ENCODE measurements at places on chromosomes 5 and 9.

- DNase-seq: no peak
Measured at GRCh38 chr5:150285114-150285513, 4.5 kb downstream of the CAMK2A start.

DNA sequence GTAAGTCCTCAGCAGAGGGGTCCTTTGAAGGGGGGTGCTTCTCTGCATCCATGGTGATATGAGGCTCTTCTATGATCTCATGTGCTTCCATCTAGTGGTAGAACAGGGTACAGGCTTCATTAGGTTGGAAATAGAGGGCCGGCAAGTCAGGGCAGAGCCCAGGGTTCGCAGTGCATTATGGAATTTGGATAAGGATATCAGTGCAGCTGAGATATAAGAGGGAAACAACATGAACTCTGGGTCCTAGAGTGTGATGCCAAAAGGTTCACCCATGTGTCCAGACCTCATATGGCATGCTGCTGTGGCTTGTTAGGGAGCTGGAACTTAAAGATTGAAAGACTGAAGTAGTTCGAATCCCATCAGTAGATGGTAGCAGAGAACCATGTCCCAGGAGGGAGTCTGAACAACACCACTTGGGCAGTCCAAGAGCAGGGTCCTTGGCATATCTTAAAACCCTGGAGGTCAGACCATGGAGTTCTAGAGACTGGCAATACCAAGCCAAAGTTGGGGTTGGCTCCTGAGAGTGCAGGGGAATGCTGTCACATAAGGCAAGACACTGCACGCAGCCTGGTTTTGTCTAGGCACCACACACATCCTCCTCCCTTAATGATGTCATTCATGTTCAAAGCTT, 2.3 kb downstream of the FAM221B start:
- DNase-seq: peak; percentile 83

GRCh38 chr9:107927276-107927675, 437.7 kb upstream of the KLF4 start:
- DNase-seq: no peak

GRCh38 chr9:4225291-4226028, 74.4 kb downstream of the GLIS3 start:
- no peak for DNase-seq

DNA sequence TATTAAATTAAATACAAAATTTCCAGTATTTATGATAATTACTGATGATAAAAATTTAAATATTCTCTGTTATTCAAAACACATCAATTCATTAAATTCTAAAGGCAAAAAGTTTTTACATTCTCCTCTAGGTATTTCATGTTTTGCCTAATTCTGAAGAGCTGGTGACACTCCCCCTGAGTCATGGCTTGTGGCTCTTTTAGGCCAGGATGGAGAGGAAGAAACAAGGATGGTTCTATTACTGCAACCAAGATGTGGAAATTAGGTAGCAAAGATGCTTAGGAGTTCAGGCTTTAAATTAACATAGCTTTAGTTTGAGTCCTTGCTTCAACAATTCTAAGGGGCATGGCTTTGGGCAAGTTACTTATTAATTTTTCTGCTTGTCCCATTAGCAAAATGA, 1295.8 kb downstream of the EFNA5 start:
- no peak for DNase-seq

DNA sequence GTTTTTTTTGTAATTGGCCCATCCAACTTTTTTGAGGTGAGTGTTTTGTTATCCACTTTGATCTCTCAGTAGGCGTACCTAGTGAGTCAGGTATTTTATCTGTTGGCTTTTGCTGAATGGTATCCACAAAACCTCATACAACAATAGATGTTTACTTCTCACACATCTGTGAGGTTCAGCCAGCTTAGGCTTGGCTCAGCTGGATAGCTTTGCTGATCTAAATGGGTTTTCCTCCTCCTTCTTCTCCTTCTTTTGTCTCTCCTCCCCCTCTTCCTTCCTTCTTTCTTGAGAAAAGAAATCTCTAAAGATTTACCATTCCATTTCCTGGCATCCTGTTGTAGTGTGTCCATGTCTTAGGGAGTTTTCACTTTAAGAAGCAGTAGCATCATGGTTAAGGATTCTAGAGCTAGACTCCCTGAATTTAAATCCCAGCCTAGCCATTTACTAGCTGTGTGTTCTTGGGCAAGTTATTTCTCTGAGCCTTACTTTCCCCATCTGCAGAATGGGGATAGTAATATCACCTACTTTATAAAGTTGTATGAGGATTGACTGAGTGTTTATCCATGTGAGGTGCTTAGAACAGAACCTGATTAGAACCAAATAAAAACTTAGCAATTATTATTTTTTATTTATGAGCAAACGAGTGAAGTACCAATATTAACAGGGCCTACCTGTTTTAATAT, 126.3 kb downstream of the ARHGAP26 start:
- no peak for DNase-seq

GRCh38 chr5:129120158-129120581, 25.6 kb downstream of the ISOC1 start:
- no peak for DNase-seq

- DNase-seq: no peak
Measured at GRCh38 chr5:6467591-6467990, 18.9 kb downstream of the UBE2QL1 start.

- DNase-seq: no peak
Measured at GRCh38 chr9:105233873-105234272, 10.6 kb upstream of the SLC44A1 start.

- DNase-seq: no peak
Measured at GRCh38 chr9:4415281-4415680, 75.0 kb upstream of the SLC1A1 start.

GRCh38 chr9:134222018-134222573, 57.7 kb upstream of the RNU6ATAC start:
- DNase-seq: no peak

GRCh38 chr9:109593612-109594011, 95.5 kb upstream of the PTPN3 start:
- DNase-seq: no peak

- DNase-seq: no peak
Measured at GRCh38 chr5:88544671-88545070, 276.0 kb upstream of the TMEM161B start.

DNA sequence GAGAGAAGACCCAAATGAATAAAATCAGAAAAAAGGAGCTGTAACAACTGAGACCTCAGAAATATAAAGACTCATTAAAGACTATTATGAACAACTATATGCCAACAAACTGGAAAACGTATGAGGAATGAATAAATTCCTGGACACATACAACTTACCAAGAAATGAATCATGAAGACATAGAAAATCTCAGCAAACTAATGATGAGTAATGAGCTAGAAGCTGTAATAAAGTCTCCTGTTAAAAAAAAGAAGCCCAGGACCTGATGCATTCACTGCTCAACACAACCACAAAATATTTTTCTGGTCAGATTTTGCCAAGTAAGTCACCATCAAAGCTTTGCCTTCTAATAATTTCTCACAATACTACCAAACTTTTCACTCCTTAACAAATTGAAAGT, 666.7 kb downstream of the LRRC70 start:
- no peak for DNase-seq

- peak; percentile 47 for DNase-seq
Measured at GRCh38 chr5:43121913-43122484, 1.3 kb downstream of the ZNF131 start.

DNA sequence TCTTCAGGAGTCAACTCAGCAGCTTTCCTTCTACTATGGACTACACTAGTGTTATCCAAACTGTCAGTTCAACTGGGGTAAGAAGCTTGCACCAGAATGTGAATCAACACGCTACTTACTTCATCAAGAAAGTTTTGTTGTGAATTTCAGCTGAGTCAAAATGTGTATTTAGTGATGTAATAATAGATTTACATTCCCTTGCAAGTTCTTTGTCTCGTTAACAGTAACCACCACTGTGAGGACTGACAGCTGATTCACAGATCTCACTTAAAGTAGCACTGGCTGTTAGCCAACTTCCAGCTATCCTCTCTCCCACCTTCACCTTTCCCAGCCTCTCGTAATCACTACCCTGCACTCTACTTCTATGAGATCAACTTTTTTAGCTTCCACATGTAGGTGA, 445.3 kb downstream of the NTRK2 start:
- no peak for DNase-seq

- DNase-seq: no peak
Measured at GRCh38 chr5:41878643-41879478, 8.6 kb upstream of the OXCT1 start.

DNA sequence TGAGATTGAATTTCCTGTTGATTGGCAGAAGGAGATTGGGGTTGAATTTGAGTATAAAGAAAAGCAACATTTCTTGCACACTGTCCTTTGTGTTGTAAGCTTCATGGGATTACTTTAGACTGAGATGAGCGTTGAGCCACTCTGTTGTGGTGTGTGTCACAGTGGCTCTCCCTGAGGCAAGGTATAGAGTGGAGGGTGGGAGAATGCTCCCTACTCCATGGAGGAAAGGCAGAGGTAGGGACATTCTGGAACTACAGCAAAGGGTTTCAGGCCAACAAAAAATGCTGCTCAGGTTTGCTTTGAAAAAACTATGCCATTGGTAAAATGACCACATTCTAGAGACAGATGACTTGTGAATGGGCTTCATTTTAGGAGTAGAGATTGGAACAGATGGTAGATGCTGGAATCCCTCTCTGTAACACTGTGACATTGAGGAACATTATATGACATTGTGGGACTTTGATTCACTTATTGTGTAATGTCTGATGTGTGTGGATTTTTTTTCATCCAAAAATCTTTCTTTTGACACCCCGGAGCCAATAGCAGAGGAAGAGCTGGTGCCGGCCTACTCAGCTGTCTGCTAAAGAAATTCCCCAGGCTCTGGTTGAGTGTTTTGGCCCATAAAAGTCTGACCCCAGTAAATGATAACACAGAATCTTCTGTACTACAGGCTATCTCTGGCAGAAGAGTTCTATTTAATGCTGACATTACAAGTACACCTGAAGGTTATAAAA, 6.2 kb upstream of the CEP120 start:
- no peak for DNase-seq

DNA sequence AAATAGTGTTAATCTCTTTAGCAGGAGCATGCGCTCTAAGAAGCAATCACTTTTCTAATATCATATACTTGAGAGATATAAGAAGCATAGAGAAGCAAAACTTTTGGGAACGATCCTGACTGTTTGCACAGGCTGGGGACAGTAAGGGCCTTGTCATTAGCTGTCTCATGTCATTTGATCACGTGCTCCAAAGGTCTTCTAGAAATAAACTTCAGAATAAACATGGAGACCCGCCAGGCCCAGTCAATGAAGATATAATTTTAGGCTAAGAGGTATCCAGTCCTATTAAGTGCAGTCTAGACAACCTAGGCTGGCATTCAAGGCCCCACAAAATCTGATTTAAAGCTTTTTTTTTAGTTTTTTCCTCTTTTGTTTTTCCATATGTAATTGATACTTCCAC, 111.0 kb upstream of the APC start:
- DNase-seq: no peak

DNA sequence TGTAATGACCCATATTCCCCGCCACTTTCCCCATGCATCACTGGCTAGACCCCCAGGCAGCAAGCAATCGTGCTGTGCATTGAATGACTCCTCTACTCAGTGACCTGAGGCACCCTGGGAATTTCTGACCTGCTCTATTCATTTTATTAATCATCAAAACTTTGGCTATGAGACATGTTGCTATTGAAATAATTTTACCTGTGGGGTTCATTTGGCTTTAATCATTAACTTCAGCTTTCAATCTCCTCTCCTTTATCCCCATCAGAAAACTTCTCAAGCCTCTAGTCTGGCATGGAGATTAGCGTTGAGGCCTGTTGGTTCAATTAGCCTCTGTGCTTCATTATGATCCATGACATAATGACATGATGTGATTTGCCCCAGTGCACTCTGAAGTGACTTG, 429.0 kb downstream of the ZNF608 start:
- DNase-seq: no peak

GRCh38 chr9:98978231-98978681, 34.5 kb downstream of the COL15A1 start:
- no peak for DNase-seq

DNA sequence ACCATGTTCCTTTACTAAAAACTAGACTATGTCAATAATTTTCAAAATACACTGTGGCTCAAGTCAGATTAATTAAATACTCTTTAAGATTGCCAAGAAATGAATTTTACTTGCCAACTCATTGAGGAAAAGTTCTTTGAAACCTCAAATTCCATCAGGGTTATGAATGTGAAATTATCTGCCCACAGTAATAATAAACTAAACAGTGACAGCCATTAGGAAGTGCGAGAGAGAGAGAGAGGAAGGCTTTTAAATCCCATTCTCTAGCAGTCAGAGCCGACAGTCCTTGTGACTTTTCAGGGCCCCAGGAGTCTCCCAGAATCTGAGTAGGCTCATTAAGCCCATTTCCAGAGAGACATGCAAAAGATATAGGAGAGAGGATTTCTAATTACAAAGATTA, 236.1 kb downstream of the MARCHF11 start:
- no peak for DNase-seq

GRCh38 chr9:125650271-125650737, 56.7 kb downstream of the MAPKAP1 start:
- DNase-seq: no peak

- peak; percentile 80 for DNase-seq
Measured at GRCh38 chr9:135950135-135950682, 11.0 kb downstream of the UBAC1 start.

DNA sequence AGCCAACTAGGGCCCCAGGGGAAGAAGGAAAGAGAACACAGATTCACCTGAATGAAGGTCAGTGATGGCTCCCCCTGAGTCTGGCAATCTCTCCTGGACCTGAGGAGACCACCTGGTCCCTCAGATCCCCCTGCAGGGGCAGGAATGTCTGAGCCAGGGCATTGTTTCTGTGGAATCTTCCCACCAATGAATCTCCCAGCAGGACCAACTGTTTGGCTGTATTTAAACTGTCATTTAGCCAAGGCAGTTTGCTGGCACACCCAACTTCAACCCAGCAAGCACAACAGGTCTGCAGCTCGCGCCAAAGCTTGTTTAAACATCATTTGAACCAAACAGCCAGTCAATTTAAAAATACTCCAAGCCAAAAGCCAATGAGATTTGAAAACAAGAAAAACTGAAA, 92.6 kb downstream of the SH3TC2 start:
- no peak for DNase-seq

- no peak for DNase-seq
Measured at GRCh38 chr5:124262470-124262869, 484.0 kb downstream of the ZNF608 start.

GRCh38 chr5:158868546-158868945, 231.2 kb downstream of the EBF1 start:
- DNase-seq: no peak

- no peak for DNase-seq
Measured at GRCh38 chr5:142309747-142310318, 15.0 kb downstream of the SPRY4 start.

DNA sequence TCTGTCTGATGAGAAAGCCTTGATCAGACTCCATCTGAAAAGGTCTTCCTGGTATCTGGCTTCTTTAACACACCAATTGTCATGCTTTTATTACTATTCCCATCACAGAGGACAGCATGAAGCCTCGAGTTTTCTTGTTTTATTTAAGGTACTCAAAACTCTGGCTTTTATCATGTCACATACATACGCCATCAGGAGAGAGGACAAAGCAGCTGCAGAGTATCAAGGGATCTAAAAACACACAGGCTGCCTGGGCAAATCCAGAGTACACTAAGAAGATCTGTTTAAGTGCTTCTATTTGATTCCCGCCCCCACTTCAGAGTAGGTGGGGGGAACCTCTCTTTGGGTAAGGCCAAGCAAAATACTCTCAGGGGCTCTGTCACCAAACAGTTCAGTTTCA, 277.2 kb downstream of the SPOCK1 start:
- no peak for DNase-seq

- DNase-seq: no peak
Measured at GRCh38 chr5:143758015-143758414, 53.9 kb upstream of the HMHB1 start.

Measured in hematopoietic multipotent progenitor cell treated with erythropoietin and hydrocortisone succinate and interleukin-3 and kit ligand, for 17 days (in vitro differentiated cells).